Hematopoietic multipotent progenitor cell treated with erythropoietin and hydrocortisone succinate and interleukin-3 and kit ligand, for 4 days (in vitro differentiated cells): ENCODE measurements at places on chromosomes 7 and 10.

GRCh38 chr10:1369197-1369596 lies 313.0 kb downstream of the WDR37 start:
- DNase-seq = no peak

DNA sequence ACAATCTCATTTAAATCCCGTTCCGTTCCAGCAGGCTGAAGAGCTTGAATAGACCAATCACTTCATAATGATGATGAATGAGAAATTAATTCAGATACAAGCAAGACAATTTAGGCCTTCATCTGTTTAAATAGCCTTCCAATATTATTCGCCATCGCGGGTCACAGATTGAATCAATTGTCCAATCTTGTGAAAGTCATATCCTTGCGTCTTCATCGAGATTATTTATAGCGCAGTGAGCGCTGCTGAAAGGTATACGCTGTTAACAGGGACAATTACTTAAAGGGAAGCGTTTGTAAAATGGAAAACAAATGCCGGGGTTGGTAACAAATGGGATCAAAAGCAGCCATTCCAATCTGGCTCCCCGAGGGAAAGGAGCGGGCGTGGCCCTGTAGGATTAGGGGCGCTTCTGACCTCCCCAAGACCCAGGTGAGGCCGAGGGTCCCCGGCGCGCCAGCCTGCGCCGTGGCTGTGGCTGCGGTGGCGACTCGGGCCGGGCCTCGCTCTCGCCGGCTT lies 8.6 kb downstream of the EVX1 start:
- no peak for DNase-seq

- no peak for DNase-seq
These were observed 58.5 kb downstream of the FGFR2 start for GRCh38 chr10:121539786-121540185.

DNA sequence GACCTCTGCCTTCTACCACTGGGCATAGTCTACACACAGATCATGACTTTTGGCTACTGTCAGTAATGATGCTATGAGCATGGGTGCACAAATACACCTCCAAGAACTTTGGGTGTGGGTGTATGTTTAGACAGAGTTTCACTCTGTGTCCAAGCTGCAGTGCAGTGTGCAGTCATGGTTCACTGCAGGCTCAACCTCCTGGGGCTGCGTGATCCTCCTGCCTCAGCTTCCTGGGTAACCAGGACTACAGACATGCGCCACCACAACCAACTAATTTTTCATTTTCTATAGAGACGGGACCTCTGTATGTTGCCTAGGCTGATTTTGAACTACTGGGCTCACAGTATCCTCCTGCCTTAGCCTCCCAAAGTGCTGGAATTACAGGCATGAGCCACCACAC lies 194.4 kb downstream of the NSUN6 start:
- no peak for DNase-seq

DNA sequence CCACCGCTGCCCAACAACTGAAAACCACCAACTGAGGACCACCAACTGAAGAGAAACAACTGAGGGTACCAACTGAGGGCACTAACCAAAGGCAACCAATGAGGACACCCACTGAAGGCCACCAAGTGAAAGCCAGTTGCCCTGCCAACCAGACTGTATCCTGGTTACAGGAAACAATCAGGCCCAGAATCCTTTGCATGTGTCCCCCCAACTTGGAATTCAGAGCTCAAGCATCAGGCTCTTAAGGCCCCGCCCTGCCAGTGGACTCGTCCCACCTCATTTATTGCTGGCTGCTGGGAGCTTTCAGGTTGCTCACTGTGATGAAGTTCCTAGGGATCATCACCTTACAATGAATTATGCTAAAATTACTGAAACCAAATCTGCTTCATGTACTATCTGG lies 76.6 kb upstream of the ABI1 start:
- no peak for DNase-seq

DNA sequence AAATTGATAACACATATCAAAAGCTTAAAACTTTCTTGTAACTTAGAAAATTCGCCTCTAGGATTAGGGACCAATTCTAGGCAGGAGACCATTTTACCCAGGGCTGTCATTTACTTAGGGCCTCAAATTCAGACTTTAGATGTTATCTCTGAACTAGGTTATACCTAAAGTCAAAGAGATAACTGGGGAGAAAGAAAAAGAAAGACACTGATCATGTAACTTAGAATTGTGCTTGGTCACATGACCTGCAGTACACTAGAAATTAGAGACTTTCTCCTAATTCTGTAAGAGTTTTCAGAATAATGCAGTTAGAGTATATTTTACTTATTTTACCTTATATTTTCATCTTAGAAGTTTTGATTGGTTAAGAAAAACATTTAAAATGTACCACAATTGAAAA lies 16.7 kb downstream of the ASB4 start:
- no peak for DNase-seq

- no peak for DNase-seq
These were observed 4.9 kb downstream of the CPA4 start for GRCh38 chr7:130297628-130298543.
